ENCODE measurements at places on chromosomes 6 and 20.

- DNase-seq: peak; percentile 39
Measured at GRCh38 chr20:45098103-45098773, 2.7 kb downstream of the KCNS1 start.

DNA sequence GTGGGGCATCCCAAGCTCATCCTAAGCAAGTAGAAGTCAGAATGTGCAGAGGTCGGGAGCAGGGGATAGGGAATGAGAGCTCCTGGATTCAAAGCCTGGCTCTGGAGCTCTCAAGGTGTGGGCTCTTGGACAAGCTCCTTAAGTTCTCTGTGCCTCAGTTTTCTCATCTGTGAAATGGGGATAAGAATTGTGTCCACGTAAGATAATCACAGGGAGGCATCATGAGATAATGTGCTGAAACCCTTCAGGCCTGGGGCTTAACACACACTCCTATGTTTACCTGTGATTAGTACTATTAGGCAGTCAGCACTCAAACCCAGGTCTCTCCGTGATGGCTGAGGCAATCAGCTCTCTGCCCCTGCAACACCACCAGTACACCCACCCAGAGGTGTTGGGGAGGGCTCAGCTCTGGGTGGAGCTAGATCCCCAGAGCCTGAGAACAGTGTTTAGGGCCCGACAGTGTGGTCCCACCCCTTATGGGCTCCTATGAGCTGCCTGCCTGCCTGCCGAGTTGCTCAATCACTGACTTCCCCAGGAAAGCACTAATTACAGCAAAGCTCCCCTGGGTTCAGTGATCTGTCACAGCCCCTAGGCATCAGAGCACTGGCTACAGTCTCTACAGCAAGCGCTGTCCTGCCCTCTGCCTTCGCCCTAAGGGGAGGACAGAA lies 6.3 kb upstream of the SIRPA start:
- peak; percentile 34 for DNase-seq

- no peak for DNase-seq
Measured at GRCh38 chr6:55497694-55498093, 81.3 kb downstream of the HMGCLL1 start.

- DNase-seq: no peak
Measured at GRCh38 chr6:167079853-167080297, 43.0 kb upstream of the CCR6 start.

- no peak for DNase-seq
Measured at GRCh38 chr6:163148451-163149278, 265.9 kb upstream of the QKI start.

GRCh38 chr6:159064477-159064876 lies 19.7 kb upstream of the TAGAP start:
- no peak for DNase-seq

- DNase-seq: no peak
Measured at GRCh38 chr6:40817369-40817768, 221.7 kb downstream of the UNC5CL start.

Data from choroid plexus epithelial cell (primary cell).